ENCODE measurements at places on chromosomes 4 and X.

DNA sequence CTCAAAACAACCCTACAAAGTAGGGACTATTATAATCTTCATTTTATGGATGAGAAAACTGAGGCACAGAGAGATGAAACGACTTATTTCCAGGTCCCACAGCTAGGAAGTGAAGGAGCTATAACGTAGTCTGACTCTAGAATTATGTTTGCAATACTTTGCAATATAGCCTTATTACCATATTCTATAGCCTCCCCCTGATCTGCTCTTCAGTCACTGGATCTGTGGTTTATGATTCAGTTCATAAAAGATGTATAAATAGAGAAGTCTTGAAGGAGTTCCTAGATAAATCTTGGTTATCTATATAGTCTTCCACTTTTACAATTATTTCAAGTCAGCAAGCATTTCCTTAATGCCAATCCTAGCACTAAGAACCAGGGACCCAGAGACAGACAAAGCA, 57.5 kb downstream of the OPHN1 start:
- DNase-seq: no peak

DNA sequence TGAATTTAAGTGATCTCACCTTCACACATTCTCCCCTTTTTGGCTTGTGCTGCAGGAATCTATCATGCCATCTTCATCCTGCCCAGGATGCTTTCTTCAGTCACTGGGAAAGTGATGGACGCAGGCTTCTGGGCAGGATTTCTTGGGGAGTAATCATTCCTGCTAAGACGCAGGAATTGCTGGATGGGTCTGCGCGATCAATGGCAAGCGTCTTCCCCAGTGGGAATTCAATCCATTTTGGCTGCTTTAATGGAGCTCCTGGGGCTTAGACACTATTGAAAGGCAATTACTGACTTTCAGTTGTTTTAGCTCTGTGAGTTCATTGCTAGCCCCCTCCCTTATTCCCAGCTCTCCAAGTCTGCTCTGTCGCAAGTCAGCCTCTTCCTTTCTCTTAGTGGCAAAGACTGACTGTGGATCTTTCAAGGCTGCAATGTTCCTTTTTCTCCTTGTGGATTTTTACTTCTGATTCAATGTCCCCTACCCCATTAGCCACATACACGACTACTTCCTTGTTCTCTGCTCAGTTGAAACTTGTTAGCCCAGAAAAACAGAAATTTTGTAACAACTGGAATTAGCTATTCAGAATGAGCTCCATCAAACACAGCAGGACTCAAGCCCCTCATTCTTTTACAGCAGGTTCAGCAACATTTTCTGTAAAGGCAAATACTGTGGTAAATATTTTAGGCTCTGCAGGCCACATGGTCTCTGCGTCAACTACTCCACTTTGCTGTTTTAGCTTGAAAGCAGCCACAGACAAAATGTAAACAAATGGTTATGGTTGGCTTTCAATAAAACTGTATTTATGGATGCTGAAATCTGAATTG, 154.9 kb downstream of the ASB9 start:
- DNase-seq: no peak

- DNase-seq: no peak
These were observed 123.8 kb downstream of the RPS6KA6 start for GRCh38 chrX:84064164-84064563.

DNA sequence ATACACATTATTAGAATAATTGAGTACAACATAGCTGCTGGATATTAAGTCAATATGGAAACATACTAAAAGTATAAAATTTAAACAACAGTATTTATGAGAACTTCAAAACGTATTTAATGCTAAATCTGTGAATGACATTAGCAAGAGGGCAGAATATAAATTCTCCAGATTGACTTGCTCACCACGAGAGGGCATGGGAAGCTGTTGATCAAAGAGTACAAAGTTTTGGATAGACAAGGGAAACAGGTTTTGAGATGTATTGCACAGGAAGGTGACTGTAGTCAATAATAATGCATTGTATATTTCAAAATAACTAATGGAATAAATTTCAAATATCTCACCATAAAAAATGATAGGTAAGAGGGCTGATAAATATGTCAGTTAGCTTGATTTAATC, 768.2 kb downstream of the CENPC start:
- DNase-seq: no peak

GRCh38 chrX:34332334-34332733, 200.2 kb upstream of the FAM47A start:
- DNase-seq: no peak

DNA sequence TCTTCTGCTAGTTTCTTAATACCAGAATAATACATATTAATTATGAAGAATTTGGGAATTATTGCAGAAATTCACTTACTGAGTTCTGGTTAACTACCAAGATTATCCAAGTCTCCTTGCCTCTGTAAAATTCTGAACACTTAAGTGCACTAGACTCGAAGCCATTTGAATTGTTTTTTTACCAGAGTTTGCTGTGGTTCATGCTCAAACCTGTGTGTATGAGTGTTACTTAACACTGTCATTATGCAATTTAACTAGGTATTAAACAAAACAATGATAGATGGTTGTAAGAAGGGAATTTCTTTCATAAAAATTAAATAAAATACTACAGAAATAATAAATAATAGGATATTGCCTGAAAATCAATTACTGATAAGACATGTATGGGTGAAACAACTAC, 145.6 kb upstream of the FAT4 start:
- no peak for DNase-seq

DNA sequence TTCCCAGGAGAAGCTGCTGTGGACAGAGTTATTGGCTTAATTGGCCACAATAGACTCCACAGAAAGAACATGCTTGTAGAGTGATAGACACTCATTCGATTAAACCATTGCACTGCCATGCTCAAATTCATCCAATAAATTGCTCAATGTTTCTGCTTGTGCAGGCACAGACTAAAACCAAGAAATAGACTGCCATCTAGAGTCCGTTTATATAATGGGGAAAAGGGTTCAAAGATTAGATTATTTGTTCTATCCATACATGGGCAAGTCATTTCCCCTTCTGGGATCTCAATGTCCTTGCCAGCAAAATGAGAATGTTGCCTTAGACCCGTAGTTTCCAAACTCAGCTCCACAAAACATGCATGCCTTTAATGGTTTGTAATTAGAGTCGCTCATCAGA, 8.7 kb downstream of the SMIM10 start:
- DNase-seq: peak; percentile 13

DNA sequence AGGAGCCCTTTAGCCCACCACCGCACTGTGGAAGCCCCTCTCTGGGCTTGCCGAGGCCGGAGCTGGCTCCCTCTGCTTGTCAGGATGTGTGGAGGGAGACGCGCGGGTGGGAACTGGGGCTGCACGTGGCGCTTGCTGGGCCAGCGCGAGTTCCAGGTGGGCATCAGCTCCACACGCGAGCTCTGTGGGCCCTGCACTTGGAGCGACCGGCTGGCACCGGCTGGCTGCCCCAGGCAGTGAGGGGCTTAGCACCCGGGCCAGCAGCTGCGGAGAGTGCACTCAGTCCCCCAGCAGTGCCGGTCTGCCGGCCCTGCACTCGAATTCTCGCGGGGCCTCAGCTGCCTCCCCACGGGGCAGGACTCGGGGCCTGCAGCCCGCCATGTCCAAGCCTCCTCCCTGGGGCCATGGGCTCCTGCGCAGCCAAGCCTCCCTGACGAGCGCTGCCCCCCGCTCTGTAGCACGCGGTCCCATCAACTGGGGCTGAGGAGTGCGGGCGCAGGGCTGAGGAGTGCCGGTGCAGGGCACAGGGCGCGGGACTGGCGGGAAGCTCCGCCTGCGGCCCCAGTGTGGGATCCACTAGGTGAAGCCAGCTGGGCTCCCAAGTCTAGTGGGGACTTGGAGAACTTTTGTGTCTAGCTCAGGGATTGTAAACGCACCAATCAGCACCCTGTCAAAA, 93.6 kb downstream of the DTHD1 start:
- DNase-seq: no peak

DNA sequence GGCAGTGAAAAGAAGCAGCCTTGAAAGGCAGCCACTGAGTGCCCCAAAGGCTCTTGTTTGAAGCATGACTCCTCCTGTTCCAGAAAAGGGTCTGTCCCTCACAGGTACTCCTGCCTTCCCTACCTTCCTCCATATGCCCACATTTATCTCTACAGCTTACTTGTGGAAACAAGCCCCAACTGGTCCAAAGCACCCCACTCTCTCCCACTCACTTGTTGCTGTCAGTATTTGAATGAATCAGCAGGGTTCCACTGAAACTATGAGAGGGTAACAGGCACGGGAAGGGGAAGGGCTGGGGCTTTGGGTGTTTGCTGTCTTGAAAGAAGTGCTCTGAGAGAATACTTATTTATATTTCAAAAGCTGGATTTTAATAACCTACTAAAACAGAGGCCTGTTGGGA, 34.9 kb downstream of the GPR143 start:
- DNase-seq: no peak

- DNase-seq: no peak
These were observed 8.1 kb upstream of the SAP30 start for GRCh38 chr4:173362666-173363065.

DNA sequence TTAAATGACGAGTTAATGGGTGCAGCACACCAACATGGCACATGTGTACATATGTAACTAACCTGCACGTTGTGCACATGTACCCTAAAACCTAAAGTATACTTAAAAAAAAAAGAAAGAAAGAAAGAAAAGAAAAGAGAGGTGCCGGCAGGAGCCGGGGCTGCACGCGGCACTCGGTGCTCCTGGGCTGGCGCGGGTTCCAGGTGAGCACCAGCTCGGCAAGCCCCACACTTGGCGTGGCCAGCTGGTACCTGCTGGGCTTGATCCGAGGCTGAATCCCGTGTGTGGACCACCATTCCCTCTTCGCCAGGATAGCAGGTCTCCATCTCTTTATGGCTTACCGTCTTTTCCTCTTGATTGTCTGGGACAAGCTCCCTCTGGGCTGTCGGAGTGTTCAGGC, 17.9 kb upstream of the HERC6 start:
- no peak for DNase-seq

DNA sequence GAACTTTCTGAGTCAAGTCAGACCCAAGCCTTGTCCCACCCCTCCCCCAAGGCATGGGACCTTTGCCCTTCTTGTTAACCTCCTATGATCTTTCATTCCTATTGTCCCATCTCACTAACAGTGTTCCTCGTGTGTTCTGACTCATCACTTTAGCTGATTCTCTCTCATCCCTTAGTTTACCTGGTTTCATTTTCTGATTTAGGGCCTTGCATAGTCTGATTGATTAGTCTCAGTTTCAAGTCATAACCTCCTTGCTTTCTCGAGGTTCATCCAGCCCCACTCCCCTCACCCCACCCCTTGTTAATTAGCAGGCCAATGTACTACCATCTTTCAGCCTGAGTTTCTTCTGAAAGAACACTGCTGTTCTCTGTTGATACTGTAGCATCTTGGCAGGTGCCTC, 517.4 kb downstream of the RPA4 start:
- DNase-seq: no peak

DNA sequence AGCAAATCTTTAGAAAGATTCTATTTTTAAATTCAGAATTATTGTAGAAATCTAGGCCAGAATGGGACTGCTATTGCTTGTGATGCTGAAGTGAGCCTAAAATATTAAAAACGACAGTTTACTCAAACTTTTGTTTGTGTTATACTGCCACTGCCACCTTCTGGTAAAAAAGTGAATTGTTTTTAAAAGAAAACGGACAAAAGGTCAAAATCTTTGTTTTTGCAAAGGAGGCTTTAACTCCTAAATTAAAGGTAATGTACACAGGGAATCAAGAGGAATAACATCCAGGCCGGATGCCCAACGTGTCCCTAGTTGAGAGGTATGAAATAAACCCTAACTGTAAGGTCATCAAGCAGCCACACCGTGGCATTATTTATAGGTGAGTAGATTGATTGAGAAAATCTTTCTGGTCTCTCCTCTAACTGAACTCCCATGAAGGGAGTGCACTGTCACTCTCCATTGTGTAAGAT, 338.3 kb upstream of the GALNT7 start:
- peak; percentile 29 for DNase-seq

GRCh38 chrX:85619962-85620361, 240.5 kb upstream of the POF1B start:
- no peak for DNase-seq

GRCh38 chrX:63561425-63561824, 210.3 kb upstream of the SPIN4 start:
- peak; percentile 3 for DNase-seq

- peak; percentile 81 for DNase-seq
These were observed 9.6 kb upstream of the CHRNA9 start for GRCh38 chr4:40325406-40326019.

- DNase-seq: no peak
These were observed 2.4 kb downstream of the TSC22D3 start for GRCh38 chrX:107773206-107773605.

DNA sequence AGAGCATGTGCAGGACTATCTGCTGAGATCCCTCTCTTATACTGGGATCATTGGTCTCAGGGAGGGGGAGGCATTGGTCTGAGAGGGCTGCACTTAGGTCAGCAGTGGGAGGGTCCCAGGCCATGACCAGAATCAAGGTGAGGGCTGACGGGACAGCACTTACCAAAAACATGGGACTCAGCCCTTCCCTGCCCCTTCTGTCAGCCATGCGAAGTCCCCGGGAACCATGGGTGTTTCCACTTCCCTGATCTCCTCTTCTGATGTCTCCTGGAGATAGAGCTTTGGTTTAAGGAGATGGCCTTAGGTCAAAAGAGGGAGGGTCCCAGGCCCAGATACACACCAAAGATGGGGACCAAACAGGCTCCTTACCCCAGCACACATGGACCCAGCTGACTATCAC, 12.9 kb upstream of the HSFX1 start:
- no peak for DNase-seq

DNA sequence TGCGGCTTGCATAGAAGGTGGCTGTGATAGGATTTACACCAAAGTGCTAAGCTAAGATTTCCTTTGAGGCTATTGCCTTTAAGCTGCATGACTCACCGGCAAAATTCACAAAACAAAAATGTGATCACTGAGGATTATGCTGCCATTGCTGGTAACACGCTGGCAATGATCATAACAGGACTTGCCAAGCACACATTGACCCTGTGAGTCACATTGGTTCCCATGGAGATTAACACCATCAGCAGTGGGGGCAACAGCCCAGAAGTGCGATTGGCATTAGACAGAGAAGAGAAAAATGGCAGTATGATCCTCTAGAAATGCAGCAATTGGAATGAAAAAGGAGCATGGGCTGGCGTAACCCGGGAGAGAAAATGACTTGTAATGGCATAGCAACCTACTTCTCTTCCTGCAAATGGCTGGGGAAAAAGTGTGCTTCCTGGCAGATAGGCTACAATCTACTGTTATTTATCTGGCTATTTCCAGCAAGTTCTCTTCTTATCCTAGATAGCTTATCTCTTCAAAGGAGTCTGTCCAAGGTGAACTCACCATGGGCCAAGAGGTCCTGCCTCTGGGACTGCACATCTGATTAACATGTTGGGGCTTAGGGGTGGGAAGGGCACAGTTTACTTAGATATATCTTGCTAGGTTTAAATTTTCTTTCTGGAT, 314.2 kb upstream of the IGFBP7 start:
- no peak for DNase-seq

GRCh38 chr4:69458184-69458826, 37.4 kb downstream of the UGT2B4 start:
- no peak for DNase-seq

DNA sequence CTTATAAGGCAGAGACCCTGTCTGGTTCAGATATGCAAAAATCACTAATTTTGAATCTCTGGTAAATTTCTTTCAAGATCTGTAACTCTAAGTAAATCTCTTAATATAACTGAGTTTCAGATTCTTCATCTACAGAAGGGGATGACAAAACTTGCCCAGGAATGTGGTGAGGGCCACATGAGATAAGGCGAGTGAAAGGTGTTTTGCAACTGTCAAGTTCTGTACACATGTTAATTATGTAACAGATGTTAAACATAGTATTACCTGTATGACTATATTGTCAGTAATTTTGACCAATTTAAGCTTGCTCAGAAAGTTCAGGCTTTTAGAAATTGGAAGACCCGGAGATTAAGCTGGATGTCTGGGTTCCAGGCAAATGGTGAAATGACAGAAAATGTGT, 549 bp upstream of the GLRB start:
- no peak for DNase-seq

All from B cell (primary cell).